Stimulated activated CD4-positive, alpha-beta T cell treated with anti-CD3 and anti-CD28 coated beads, Interleukin-15, amount 100 ng/mL, for 1 hour (primary cell): ENCODE measurements at places on chromosomes 2 and 18.
A peak's percentile ranks its signal among the peaks of the same experiment; 100 is the strongest.

- DNase-seq = no peak
Measured at GRCh38 chr18:56593906-56594305, 44.5 kb downstream of the TXNL1 start.

GRCh38 chr2:74387346-74387745, 7.2 kb upstream of the DCTN1 start:
- DNase-seq = no peak

DNA sequence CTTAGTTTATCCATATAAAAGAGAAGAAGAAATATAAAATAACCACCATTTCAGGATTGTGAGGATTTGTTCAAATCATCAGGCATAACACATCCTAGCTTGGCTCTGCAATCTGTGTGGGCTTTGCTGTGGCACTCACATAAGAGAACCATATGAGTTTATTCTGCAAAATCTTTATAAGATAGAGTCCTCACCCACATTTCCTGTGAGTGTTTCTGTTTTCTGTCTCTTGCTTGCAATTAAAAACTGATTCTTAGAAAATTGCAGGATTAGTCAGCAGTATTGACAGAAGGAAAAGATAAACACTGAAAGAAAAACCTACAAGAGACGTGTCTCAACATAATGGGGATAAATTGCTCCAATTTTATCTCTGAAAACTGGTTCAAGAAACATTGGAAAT, 258.5 kb downstream of the RND3 start:
- no peak for DNase-seq

DNA sequence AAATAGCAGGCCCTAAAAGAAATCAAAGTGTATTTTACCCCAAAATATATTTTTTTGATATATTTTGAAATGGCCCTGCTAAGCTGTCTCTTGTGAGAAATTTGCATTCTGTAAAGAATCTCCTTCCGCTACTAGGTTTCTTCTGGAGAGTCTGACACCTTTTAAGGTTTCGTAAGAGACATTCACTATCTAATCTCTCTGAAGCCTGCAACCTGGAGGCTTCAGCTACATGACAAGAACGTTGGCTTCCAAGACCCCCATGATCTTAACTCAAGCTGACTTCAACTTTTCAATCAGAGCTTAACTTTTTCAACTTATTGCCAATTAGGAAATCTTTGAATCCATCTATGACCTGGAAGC, 1894.9 kb upstream of the LRRTM1 start:
- DNase-seq = no peak

DNA sequence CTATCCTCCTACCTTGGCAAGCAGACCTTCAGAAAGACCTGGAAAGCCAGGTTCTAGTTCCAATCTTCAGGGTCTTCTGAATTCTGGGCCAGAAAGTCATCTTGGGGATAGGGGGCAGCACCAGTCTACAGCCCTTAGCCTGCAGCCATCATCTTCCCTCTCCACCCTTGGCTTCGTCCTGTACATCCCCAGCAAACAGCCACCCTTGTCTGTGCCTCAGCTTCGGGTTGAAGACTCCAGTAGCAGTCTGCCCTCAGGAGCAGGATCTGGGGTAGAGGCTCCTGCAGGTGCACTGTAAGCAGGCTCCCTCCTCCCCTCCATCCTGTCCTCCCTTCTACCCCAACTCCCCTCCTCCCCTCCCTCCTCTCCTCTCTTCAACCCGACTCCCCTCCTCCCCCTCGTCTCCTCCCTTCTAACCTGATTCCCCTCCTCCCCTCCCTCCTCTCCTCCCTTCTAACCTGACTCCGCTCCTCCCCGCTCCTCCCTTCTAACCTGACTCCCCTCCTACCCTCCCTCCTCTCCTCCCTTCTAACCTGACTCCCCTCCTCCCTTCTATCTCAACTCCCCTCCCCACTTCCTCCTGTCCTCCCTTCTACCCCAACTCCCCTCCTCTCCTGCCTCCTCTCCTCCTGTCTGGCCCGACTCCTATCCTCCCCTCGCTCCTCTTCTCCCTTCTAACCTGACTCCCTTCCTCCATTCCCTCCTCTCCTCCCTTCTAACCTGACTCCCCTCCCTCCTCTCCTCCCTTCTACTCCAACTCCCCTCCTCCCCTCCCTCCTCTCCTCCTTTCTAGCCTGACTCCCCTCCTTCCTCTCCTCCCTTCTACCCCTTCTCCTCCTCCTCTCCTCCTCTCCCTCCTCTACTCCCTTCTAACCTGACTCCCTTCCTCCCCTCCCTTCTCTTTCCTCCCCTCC, 90.1 kb upstream of the SMAD2 start:
- DNase-seq = no peak

DNA sequence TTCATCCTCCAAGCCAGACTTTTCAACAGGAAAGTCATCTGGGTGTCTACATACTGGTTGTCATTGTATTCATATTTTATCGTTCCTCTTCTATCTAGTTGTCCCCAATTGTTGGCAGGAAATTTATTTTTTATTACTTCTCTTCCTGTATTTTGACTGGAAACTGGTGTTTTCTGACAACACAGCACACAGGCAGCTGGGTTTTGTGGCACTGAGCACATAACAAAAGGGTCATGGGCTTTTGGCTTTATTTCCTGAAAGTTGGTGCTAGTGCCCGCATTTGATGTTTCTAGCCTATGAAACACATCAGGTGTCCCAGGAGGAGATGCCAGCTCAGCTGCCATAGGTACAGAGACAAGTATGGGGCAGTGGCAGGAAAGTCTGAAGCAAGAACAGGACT, 126.4 kb downstream of the TMEM17 start:
- no peak for DNase-seq

GRCh38 chr18:31942291-31942998, 483 bp downstream of the TRAPPC8 start:
- DNase-seq = peak; percentile 10

GRCh38 chr2:16664052-16664731, 1.4 kb downstream of the CYRIA start:
- no peak for DNase-seq

DNA sequence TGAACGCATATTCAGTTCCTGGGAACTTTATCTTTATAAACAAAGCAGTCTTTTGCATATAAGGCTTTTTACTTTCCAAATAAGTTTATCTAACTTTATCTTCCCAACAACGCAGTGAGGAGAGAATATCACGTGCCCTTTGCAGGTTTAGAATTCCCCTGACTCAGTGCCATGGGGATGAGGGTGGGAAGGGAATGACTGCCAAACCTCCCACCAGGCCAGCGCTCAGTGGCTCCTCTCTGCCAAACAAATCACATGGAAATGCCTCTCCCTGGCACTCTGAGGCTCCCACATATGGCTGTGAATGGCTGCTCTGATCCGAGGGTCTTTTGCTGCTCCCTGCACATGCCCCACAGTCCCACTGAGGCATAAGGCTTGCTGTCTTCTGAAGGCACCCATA, 158.3 kb downstream of the DNAH6 start:
- DNase-seq = no peak

DNA sequence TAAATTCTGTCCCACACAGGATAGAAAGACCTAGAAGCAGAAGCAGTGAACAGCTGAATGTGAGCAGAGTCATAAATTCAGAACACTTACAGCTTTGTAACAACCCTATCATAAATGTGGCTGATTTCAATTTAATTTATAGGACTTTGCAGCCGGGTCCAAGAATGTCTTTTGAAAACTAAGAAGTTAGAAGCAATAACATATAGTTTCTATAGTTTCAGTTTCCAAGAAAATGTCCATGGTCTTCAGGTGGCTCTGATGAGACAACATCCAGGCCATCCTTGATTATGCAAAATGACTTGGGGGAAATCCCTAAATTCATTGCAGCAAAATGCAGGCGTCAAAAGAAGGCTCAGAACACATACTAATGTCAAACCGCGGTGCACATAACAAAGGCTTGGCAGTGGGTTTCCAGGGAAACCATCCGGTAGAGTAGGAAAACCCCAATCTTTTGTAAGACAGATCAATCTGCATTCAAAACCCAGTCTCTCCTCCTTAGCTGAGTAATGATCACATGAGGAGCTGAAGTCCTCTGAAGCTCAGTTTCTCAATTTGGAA, 442.2 kb upstream of the ID2 start:
- no peak for DNase-seq
